ENCODE measurements at places on chromosomes 11 and 22.

GRCh38 chr11:115077740-115078139, 399.4 kb downstream of the NXPE2 start:
- DNase-seq, result no peak

- no peak for DNase-seq
Observed at GRCh38 chr11:100753172-100753543, 66.1 kb downstream of the ARHGAP42 start.

- DNase-seq, result no peak
Observed at GRCh38 chr11:119797736-119798135, 68.7 kb upstream of the NECTIN1 start.

DNA sequence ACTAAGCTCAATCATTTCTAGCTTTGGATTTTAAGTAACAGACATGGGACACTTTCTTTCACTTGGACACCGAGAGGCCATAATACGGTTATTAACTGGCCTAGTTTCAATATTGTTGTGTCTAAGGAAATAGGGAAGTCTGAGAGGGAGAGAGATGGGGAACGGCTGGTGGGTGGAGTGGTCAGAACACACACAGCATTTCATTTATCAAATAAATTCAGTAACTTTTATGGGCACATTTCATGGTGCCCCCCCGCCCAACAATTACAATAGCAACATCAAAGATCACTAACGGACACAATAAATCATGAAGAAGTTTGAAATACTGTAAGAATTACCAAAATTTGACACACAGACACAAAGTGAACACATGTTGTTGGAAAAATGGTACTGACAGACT, 10.7 kb downstream of the PRPF19 start:
- DNase-seq, result no peak

DNA sequence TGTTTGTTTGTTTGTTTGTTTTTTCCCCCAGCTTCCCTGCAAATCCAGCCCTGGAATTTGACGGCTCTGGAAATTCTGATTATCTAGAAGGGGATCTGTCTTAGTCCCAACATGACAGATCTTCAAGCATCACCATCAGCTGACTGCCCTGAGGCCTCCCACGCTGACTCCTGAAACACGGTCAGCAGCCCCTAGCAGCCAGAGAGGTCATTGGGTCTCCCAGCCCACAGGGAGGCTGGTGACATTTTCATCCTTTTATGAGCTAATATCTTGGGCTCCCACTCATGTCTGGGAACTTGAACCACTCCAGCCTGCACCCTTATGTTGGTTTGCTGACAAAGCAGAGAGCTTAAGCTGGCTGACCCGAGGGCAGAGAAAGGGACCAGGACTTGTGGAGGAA, 66.0 kb upstream of the TIMP3 start:
- DNase-seq, result no peak

- no peak for DNase-seq
Observed at GRCh38 chr11:5339771-5340322, 3.5 kb downstream of the OR51B5 start.

- no peak for DNase-seq
Observed at GRCh38 chr22:23279781-23280180, 99.5 kb downstream of the BCR start.

DNA sequence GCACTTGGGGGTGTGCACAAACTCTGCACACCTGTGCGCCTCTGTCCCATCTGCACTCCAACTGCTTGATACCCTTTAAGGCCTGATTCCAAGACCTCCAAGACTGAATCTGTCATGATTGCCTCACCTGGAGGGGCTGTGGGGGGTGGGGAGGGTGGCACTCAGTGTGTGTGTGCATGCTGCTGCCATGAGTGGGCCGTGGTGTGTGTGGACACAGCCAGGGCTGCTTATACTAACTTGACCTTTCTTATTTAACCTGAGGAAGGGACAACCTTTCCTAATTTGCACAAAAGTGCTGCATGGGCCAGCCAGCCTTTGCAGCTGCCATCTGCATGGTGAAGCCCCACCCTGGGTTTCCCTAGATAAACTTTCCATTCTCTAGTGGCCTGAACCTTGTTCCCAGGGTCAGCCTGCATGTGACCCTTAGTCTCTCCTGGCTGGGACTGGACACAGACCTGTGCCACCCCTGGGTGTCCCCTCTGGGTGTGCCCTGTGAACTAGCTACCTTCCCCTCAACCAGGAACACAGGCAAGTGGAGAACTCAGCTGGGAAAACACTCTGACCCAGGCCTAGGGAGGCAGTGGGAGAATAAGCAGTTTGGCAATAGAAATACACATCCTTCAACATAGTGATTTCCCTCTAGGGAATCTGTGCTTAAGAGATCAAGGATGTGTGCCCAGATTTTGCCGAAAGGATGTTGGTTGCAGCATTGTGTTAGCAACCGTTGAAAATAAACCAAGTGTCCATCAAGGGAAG, 45.4 kb upstream of the DKK3 start:
- DNase-seq, result no peak

- no peak for DNase-seq
Observed at GRCh38 chr11:2813141-2813908, 72.2 kb downstream of the CDKN1C start.

GRCh38 chr22:42996646-42997365, 18.1 kb downstream of the PACSIN2 start:
- DNase-seq, result no peak

Data from A673 (cell line).